Caudate nucleus (tissue), 63 donors: ENCODE measurements at places on chromosomes 2 and 18.

DNA sequence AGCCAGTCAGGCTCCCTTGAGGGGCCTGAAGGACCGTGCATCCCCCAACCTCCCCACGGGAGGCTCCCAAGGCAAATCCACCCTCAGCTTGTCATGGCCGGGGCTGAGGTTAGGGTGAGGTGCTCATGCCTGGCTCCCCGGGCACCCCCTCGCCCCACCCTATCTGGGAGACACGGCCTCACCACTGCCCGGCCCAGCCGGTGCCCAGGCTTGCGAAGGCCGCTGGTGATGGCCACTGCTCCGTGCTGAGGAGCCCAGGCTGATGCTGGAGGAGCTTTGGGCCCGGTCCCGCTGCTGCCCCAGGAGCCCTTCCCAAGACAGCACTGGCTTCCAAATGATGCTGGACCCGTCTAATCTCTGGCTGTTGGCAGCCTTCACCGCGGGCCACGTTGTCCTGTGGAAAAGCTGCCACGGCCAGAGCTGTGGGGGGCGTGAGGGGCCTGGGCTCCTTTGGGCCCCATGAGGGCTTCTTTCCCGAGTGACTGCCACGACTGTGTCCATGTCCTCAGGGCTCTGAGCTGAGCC is 135.7 kb upstream of the CTDP1 start:
- no peak for DNase-seq

- no peak for DNase-seq
These were observed 271.1 kb upstream of the VWC2L start for GRCh38 chr2:214139630-214140284.

DNA sequence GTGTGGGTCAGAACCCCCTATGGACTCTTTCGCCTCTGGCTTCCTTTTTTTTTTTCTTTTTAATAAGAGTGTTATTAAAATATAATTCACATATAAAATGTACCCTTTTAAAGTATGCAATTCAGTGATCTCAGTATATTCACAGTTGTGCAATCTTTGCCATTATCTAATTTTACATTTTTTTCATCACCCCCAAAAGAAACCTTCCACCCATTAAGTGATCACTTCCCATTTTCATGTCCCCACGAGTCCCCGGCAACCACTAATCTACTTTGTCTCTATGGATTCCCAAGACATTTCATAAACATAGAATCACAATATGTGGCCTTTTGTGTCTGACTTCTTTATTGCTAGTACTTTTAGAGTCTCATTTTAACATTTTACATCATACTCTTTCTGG is 38.7 kb upstream of the ANXA4 start:
- no peak for DNase-seq

GRCh38 chr18:44816050-44816449 is 135.4 kb downstream of the SETBP1 start:
- DNase-seq: no peak
